Caco-2 (cell line): ENCODE measurements at places on chromosomes 6 and 20. TPM values are rescaled to one million over a fixed set of nuclear protein-coding genes. Genes with fewer than 3 reads are reported as not detected.

The CLIC5 gene
- total RNA-seq = 15.1 and 15.6 TPM in 2 replicates

DNA sequence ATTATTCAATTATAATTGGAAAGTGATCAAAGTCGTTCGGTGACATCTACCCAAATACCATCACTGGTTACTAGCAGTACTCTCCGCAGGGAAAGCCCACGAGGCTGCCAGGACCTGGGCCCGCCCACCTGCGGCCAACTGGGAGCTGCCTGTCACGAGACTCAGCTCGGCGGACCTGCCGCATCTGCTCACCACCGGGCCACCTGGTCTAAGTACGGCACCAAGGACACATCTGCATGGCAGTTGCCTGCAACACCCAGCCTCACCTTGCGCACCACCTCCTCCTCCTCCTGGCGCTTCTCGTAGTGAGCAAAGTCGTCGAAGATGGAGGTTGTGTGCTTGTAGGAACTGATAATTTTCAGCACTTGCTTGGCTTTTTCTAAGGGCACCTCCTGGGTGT is 13.9 kb downstream of the YTHDF1 start:
- H3K4me3 ChIP-seq = no peak overlapping the region
- DNase-seq = no peak
- H3K36me3 ChIP-seq = peaks cover 9% of the 10 kb centered on the region
- H3K4me1 ChIP-seq = 0 out of 2 replicates have a peak, but pooled peaks cover 12% of the 10 kb centered on the region
- no peaks in the 10 kb centered on the region for H3K27me3 ChIP-seq

The NFYA gene
- 25.7 and 27.7 TPM in 2 replicates for total RNA-seq

DNA sequence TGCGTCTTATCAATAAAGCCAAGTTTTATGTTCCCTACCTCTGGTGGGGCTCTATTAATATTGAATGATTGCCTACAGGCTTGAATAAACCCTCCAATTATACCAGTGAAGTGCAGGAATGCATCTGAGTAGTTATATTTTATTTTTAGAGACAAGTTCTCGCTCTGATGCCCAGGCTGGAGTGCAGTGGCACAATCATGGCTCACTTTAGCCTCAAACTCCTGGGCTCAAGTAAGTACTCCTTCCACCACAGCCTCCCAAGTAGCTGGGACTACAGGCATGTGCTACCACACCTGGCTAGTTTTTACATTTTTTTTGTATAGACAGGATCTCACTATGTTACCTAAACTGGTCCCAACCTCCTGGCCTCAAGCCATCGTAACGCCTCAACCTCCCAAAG is 26.1 kb upstream of the UBE2J1 start:
- no peaks in the 10 kb centered on the region for H3K27me3 ChIP-seq
- no peak overlapping the region for H3K27ac ChIP-seq
- H3K36me3 ChIP-seq = no peaks in the 10 kb centered on the region
- no peak for DNase-seq
- no peaks in the 10 kb centered on the region for H3K4me1 ChIP-seq
- no peak overlapping the region for H3K4me3 ChIP-seq

The MUC21 gene
- not detected in 2 replicates for total RNA-seq

DNA sequence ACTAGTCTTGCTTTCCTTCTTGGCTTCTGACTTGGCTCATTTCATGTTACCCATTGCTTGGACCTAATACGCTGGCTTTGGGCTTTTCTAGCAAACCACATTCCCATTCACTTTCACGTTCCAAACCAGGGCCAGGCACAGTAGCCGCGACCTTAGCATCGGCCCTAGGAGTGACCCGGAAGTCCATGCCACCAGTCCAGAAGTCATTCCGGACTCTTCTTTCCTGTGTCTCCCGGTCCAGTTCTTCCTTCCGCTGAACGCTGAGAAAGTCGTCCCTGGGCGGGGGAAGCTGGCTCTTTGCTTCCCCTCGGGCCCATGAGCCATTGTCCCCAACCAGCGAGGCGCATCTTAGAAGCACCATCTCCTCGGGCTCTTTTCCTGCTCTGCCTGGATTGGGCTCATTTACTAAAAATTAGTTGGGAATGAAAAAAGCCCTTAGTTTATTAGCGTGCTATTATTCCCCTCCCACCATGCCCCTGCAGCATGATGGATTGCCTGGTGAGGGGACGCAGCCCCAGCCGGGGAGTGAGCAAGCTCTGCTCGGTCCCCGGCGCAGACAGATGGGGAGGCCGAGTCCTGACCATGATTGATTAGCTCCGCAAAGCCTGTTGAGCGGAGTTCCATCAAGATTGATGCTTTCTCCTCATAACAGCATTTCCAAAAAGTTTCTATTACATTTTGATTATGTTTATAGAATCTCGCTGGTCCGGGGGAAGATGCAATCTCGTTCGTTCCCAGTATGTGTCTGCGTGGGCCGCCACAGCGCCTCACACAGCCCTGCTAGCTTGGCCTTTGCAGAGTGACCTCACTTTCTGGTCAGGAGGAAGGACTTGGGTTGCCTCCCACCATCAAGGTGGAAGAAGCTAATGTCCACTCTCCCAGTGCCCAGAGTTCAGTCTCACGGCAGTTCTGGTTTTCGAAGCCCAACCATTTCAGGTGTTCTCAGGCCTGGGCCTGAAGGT is 115.1 kb upstream of the TOP1 start:
- H3K36me3 ChIP-seq = no peaks in the 10 kb centered on the region
- DNase-seq = no peak
- H3K27me3 ChIP-seq = no peaks in the 10 kb centered on the region; the same call in 1 of the 2 replicates
- H3K4me3 ChIP-seq = no peak overlapping the region
- no peaks in the 10 kb centered on the region for H3K4me1 ChIP-seq
- no peak overlapping the region for H3K27ac ChIP-seq

- no peak for DNase-seq
- H3K36me3 ChIP-seq = no peaks in the 10 kb centered on the region
- no peak overlapping the region for H3K27ac ChIP-seq
- no peak overlapping the region for H3K4me3 ChIP-seq
Observed at GRCh38 chr6:2819115-2819514, 22.5 kb downstream of the SERPINB1 start.

DNA sequence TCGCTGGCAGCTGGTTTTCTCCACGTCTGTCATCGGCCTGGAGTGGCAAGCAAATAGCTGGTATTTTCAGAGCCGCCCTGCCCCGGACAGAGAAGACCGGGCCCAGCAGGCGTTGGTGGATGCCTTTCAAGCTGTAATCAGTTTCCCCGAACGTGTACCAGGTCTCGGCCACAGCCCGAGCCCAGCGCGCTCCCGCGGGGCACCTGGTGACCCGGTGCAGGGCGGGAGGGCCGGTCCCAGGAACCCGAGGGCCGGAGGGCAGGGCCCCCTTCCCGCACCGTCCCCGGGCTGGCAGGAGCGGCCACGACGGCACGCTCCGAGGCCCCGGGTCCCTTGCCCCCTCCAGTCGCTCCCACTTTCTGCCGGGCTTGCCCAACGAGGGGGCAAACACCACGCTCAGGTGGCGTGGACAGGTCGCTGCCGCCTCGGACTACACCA is 348 bp upstream of the PYGB start:
- H3K27ac ChIP-seq = peak overlapping the region; percentile 79
- H3K4me1 ChIP-seq = peaks cover 24% of the 10 kb centered on the region
- no peaks in the 10 kb centered on the region for H3K36me3 ChIP-seq
- DNase-seq = peak; percentile 73
- H3K27me3 ChIP-seq = no peaks in the 10 kb centered on the region

DNA sequence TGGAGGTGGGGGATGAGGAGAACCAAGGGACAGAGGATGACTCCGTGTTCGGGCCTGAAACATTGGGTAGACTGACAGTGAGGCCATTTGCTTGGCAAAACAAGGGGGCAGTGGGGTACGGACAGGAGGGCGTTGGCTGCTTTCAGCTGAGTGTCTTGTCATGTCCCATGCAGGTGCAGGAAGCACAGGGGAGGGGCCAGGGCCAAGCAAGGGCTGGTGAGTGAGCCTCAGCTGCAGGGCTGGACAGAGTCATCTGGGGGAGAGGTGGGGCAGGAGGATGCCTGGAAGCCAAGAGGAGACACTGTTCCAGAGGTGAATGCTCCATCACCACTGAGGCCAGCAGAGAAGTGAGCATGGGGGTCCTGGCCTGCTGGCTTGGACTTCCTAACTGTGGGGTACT is 78.4 kb downstream of the ERMARD start:
- no peak for DNase-seq
- peak overlapping the region; percentile 48 for H3K27ac ChIP-seq
- no peaks in the 10 kb centered on the region for H3K36me3 ChIP-seq

GRCh38 chr20:17530716-17531664 is at the start of gene BFSP1:
Gene BFSP1, minus strand, starts transcription at chr20:17531379. Its CDS starts 50 bp downstream, at chr20:17531329.
- DNase-seq = peak; percentile 63
- peak within 1 kb of the TSS; percentile 81 for H3K4me3 ChIP-seq
- H3K27ac ChIP-seq = peak within 1 kb of the TSS; percentile 84

GRCh38 chr6:26408828-26409730 is 7.0 kb downstream of the BTN3A1 start:
- H3K36me3 ChIP-seq = no peaks in the 10 kb centered on the region
- H3K4me1 ChIP-seq = no peaks in the 10 kb centered on the region
- H3K27me3 ChIP-seq = no peaks in the 10 kb centered on the region
- DNase-seq = no peak
- no peak overlapping the region for H3K4me3 ChIP-seq

The CLPSL2 gene
- 1.3 and 2.0 TPM in 2 replicates for total RNA-seq

The CD93 gene
- total RNA-seq = not detected in 2 replicates

DNA sequence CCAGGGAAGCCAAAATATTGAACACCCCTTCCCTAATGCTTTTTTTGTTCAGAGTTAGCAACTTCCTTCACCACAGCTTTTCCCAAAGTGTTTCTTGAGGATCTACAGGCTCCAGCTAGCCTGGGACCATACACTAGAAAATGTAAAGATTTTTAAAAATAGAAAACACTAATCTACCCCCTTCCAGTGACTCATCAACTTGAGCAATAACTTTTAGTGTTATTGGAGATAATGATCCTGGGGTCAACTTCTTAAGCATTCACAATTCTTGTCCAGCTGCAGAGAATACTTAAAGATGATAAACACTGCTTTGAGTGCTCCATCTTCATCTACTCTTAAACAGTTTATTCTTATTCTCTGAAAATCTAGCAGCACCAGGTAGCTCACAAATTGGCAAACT is 131.6 kb downstream of the COL9A1 start:
- H3K27ac ChIP-seq = no peak overlapping the region
- H3K27me3 ChIP-seq = no peaks in the 10 kb centered on the region; the same call in 1 of the 2 replicates
- DNase-seq = no peak
- no peak overlapping the region for H3K4me3 ChIP-seq

DNA sequence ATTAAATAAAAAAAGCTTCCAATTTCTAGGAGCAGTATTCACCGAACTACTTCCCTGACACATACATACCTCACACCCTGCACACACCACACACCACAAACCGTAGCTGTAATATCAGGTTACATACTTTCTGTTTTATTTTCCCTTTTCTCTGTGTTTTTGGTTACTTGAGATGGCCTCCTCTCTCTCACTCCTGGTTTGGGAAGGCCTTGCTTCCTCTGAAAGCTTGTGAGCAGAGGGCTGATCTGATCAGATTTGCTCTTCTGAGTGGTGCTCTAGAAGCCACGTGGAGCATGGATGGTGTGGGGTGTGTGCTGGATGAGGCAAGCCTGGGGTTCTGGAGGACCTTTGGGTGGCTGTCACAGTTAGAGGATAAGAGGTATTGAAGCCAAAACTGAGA is 20.9 kb downstream of the UTRN start:
- no peak overlapping the region for H3K4me3 ChIP-seq
- H3K36me3 ChIP-seq = peaks cover 1% of the 10 kb centered on the region; the same call in 1 of the 2 replicates
- H3K27ac ChIP-seq = no peak overlapping the region
- no peaks in the 10 kb centered on the region for H3K27me3 ChIP-seq
- H3K4me1 ChIP-seq = peaks cover 47% of the 10 kb centered on the region

DNA sequence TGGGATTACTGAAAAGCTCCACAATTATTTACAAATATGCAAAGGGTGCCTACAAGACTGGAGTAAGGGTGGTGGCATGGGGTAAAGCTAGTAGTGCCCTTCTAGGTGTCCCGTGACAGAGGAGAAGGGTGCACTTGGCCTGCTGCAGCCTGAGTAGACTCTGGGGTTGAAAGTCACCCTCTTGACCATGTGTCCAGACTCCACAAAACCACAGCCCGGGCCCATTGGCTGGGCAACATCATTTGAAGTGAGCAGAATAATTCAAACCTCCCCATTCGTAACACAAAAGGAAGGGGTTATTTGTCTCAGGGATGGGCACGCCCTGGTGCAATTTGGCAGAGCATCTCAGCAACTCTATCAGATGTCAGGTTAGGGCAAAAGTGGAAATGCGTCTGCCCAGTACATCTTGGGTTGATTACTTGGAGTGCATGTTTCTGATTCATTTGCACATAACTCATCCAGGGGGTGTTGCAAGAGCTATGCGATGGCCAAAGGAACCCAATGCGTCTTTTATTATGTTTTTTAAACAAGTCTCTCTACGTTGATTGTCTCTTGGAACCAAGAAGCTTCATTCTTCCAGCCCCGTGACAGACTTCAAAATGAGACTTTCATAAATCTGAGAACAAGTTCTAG is 56.7 kb downstream of the ISM1 start:
- H3K36me3 ChIP-seq = no peaks in the 10 kb centered on the region
- no peak overlapping the region for H3K4me3 ChIP-seq
- no peak for DNase-seq
- no peaks in the 10 kb centered on the region for H3K27me3 ChIP-seq
- no peak overlapping the region for H3K27ac ChIP-seq
- H3K4me1 ChIP-seq = no peaks in the 10 kb centered on the region

DNA sequence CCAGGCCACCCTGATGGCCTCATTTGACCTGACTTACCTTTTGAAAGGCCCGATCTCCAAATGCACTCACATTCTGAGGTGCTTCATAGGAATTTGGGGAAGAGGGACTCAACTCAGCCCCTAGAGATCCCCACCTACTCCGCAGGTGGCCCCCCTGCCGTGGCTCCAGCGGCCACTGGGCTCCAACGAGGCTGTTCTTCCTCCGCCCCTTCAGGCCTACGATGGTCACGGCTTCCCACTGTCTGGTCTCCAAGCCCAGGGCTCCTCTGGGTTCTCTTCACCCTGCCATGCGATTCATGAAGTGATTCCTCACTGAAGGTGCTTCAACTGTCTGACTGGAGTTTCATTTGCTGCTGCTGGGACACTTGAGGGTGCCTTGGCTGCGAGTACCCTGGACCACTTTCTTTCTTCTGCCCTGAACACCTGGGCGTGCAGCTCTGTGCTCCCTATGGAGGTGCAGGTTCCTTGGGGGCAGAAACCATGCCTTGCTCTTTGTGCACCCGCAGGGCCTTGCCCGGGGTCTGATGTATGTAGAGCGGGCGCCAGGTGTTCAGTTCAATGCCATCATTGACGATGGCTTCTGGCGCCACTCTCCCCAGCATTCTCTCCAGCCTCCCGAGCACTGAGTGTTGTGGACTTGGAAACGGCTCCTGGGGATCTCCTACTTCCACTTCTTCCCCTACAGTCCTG is 10.0 kb upstream of the DUSP22 start:
- H3K27ac ChIP-seq = no peak overlapping the region
- DNase-seq = no peak
- no peaks in the 10 kb centered on the region for H3K36me3 ChIP-seq
- no peak overlapping the region for H3K4me3 ChIP-seq

The SLC22A1 gene
- 1.5 and 2.0 TPM in 2 replicates for total RNA-seq
